Activated CD4-positive, CD25-positive, alpha-beta regulatory T cell (primary cell): ENCODE measurements at places on chromosomes 2 and 18.

GRCh38 chr2:76280686-76281085 lies 570.0 kb upstream of the GCFC2 start:
- no peak for DNase-seq

GRCh38 chr18:67583621-67584020 lies 67.1 kb upstream of the DSEL start:
- DNase-seq, result no peak

DNA sequence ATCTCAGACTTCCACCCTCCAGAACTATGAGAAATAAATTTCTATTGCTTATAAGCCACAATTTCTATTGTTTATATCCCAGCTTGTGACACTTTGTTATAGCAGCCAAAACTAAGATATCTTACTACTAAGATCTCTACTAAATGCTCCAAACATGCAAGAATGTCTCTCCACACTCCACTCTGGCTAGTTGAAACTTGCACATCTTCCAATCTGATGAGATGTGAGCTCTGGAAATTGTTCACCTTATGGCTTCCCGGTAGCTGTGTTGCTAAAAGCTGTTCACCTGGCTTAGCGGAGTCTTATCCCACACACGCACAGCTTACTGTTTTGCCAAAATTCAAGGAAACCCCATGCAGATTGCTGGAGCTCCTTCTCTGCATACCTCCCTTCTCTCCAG lies 43.9 kb downstream of the PKDCC start:
- DNase-seq, result no peak

DNA sequence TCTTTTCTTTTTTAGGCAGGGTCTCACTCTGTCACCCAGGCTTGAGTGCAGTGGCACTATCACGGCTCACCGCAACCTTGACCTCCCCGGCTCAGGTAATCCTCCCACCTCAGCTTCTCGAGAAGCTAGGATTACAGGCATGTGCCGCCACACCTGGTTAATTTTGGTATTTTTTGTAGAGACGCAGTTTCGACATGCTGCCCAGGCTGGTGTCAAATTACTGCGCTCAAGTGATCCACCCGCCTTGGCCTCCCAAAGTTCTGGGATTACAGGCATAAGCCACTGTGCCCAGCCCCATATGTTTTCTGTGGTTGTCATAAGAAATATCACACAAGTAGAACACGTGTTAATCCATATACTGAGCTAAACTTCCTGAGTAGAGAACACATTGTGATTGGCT lies 14.6 kb downstream of the ENOSF1 start:
- no peak for DNase-seq

- DNase-seq, result no peak
These were observed 1.4 kb upstream of the UBXN4 start for GRCh38 chr2:135740206-135740605.

GRCh38 chr2:4188561-4188960 lies 485.2 kb downstream of the DCDC2C start:
- DNase-seq, result no peak

DNA sequence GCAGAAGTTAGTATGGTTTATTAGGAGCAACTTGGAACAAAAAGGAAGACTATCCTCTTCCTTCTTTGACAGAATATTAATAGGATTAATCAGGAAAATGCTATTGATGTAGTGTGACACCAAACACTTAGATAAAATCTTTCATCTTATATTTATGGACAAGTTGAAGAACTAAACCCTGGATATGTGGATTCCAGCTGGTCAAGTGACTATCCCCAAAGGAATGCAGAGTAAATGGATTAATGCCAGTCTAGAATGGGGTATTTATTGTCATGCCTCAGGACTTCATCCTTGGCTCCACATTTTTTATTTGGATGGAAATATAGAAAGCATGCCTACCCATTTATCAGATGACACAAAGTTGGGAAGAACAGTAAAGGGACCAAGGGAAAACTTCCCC lies 124.0 kb upstream of the TTC39C start:
- no peak for DNase-seq

DNA sequence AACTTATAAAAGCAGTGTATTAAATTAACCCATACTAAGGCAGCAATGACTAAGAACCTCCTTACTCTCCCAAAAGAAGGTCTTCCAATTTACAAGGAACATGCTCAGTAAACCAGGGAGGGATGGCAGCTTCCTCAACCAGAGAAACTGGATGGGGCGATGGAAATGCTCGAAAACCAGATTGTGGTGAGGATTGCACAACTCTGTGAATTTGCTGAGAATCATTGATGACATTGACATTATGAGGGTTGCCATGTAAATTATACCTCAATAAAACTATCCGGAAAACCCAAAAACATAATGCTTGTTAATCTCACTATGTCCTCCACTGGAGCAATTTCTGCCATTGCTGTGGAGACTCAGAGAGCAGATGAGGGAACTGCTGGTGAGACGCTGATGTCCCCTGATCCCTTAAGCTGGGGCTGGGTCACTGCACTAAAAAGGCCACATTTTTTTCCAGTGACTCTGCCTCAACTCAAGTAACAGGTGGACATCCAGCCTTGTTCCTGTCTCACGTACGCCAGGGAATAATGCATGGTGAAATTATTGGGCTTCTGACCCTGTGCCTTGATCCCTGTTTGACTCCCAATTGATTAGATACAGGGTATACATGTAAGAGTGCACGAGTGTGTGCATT lies 288.3 kb downstream of the CYP26B1 start:
- DNase-seq, result no peak

DNA sequence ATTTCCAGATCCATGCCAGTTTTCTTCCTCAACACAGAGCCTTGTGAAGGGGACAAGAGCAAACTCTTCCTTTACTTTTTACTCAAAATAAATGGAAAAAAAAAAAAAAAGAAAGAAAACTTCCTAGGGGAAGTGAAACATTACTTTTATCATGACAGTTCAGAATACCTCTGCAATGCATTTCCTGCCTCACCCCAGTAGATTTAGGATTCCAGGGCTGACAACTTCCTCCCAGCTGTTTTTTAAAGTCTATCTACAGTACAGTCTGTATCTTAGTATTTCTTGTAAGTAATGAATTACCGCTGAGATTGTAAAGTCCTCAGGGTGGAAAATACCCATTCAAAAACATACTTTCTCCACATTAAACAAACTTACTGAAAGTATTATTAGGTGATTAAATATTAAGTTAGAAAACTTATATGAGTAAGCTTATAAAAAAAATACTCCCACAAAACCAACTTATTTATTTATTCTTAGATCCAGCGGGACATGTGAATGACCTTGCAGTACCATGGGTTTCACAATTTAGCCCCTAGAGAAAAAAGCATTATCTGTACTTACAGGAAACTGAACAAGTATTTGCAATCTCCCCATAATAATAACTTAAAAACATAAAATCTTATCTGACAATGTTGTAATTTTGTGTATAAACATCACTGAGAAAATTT lies 117.7 kb downstream of the RBMS1 start:
- no peak for DNase-seq

- no peak for DNase-seq
These were observed 51.1 kb downstream of the CAPN13 start for GRCh38 chr2:30756051-30756719.

GRCh38 chr2:239721991-239722759 lies 303.0 kb downstream of the NDUFA10 start:
- DNase-seq, result no peak

- DNase-seq, result no peak
These were observed 98.0 kb downstream of the CAMKMT start for GRCh38 chr2:44459739-44460138.

- no peak for DNase-seq
These were observed 16.2 kb downstream of the ADRA2B start for GRCh38 chr2:96099861-96100798.

DNA sequence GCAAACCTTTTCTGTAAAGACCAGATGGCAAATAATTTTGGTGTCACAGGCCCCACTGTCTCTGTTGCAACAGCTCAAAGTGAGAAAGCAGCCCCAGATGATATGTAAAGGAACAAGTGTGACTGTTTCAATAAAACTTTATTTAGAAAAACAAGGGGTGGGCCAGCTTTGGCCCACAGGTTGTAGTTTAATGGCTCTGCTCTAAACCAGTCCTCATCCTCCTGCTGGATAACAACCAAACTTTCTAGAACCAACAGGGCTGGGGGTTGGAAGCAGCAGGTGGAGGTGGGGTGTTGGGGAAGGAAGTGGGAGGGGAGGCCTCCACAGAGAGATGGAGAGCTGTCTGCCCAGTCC lies 28.8 kb upstream of the INHBB start:
- DNase-seq, result no peak

DNA sequence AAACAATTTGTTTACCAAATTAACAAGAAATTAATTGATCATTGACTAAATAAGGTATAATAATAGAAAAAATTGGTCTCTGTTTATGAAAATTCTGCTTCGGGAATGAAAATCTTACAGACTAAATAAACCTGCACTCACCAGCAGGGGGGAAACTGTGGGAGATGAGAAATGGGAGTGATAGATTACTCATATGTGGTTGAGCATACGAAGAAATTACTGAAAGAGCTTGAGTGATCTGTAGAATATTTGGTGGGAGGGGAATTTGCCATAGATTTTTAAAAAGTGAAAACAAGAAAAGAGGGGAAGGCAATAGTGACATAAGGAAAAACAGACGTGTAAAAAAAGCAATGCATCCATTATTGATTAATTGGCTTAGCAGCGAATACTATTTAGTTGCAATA lies 2.2 kb downstream of the HMSD start:
- DNase-seq, result no peak

- DNase-seq, result no peak
These were observed 186.7 kb downstream of the CTIF start for GRCh38 chr18:48725562-48725961.

- DNase-seq, result no peak
These were observed 146.8 kb upstream of the KCNJ3 start for GRCh38 chr2:154551649-154552048.

DNA sequence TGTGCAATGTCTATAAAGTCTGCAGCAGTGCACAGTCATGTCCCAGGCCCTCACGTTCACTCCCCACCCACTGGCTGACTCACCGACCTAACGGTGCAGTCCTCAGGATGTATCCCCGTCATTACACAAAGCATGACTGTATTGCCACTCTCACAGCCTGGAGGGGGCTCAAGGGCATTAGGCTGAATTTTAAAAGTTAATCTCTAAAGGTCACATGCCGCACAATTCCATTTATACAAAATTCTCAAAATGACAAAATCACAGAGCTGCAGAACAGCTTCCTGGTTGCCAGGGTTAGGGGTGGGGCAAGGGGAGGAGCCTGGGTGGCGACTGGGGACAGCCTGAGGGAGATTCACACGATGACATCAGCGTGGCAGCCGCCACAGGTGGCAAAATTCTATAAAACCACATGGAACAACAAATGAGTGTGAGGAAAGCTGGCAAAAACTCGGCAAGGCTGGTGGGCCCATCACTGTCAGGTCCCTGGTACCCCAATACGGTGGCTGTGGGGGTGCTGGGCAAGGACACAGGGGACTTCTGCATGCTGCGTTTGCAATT lies 97.6 kb downstream of the NDUFA10 start:
- DNase-seq, result peak; percentile 30

- DNase-seq, result no peak
These were observed 91.9 kb downstream of the ARL4C start for GRCh38 chr2:234404957-234405356.

DNA sequence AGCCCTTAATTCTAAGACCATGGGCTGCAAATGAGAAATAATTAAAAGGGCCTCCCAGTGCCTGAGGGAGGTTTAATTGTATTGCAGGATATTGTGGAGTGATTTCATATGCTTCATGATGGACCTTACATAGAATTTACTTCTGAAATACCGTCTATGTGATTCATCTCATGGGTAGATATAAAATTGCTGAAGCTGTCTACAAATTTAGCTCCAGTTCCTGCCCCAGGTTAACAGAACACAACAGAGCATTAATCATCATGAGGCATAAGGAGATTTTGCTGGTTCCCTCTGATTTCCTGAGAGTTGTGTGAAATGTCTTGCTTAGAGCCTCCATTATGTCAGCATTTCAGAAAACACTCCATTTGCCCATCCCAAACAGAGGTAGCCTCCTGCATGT lies 770 bp downstream of the UPP2 start:
- DNase-seq, result no peak

DNA sequence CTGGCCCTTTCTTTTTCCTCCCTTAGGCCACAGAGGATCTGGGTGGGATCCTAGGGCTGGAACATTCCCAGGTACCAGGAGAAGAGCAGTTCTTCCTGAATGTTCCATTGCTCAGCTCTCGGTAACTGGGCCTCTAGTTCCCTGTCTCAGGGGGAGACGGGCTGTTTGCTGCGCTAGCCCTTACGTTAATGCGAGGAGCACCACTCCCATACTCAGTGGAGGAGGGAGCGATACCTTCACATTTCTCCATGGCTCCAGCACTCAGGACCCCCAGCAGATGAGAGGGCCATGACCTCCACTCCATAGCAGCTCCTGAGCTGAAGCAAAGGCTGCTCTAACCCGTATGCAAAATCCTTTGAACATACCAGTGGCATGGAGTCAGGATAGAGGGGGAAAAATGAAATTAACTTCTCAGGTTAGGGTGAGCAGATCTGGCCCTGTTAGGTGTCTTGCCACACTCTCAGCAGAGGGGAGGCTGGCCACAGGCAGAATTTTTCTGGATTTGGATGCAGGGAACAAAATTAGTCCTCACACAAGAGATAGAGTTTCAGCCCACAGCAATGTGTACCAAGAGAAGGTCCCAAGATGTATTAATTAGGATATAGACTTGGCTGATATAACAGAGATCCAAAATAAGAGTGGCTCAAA lies 206.7 kb downstream of the ZFP36L2 start:
- no peak for DNase-seq

DNA sequence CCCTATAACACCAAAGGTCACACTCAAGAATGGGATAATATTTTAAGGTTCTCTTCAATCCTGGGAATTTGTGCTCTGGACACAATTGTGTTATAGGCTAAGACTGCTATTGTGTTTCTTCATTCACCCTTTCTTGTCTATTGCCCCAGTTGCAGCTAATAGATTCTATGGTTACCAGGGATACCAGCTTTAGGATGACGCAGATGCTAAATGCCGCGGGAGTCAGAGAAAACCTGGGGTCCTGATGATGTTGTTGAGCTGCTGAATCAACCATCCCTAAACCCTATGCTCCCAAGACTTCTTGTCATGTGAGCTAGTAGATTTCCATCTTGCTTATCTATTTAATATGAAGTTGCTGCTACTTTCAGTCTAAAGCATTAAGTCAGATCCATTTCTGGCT lies 5.4 kb downstream of the CRYGD start:
- no peak for DNase-seq

DNA sequence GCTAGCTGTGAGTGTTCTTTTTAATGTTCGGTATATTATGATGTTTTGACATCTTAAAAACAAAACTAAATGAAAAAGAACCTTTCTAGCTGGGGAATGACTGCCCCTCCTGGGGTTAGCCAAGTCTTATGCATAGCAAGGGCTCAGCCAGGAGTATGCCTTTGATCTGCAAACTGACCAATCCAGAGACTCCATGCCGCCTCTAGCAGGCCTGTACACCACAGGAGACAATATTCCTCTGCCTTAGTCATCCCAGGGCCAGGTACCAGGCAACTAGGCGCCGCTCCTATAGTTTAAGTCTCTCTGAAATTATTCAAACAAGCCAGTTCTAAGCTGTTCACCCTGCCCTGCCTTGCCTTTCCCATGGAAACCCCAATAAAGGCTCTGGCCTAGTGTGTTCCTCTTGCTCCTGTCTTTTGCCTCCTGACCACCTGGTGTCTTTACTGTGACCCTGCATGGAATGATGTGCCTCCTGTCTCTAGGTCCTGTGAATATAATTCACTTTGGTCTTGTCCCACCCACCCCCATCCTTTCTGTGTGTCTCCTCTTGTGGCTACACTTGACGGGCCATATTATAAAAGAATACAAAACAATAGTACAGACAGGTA lies 52.0 kb upstream of the CHN1 start:
- no peak for DNase-seq

- no peak for DNase-seq
These were observed 44.7 kb upstream of the RAB31 start for GRCh38 chr18:9663377-9663776.
